ENCODE measurements at places on chromosomes 6 and 20.

GRCh38 chr6:31970604-31971271, 1.2 kb downstream of the DXO start:
- DNase-seq = no peak

GRCh38 chr6:135481783-135482369, 15.7 kb downstream of the AHI1 start:
- no peak for DNase-seq

- DNase-seq = no peak
Measured at GRCh38 chr6:93420163-93420795, 920 bp upstream of the EPHA7 start.

GRCh38 chr6:144340541-144341371, 55.6 kb downstream of the UTRN start:
- DNase-seq = no peak

- DNase-seq = no peak
Measured at GRCh38 chr6:87196275-87196842, 41.0 kb downstream of the ZNF292 start.

DNA sequence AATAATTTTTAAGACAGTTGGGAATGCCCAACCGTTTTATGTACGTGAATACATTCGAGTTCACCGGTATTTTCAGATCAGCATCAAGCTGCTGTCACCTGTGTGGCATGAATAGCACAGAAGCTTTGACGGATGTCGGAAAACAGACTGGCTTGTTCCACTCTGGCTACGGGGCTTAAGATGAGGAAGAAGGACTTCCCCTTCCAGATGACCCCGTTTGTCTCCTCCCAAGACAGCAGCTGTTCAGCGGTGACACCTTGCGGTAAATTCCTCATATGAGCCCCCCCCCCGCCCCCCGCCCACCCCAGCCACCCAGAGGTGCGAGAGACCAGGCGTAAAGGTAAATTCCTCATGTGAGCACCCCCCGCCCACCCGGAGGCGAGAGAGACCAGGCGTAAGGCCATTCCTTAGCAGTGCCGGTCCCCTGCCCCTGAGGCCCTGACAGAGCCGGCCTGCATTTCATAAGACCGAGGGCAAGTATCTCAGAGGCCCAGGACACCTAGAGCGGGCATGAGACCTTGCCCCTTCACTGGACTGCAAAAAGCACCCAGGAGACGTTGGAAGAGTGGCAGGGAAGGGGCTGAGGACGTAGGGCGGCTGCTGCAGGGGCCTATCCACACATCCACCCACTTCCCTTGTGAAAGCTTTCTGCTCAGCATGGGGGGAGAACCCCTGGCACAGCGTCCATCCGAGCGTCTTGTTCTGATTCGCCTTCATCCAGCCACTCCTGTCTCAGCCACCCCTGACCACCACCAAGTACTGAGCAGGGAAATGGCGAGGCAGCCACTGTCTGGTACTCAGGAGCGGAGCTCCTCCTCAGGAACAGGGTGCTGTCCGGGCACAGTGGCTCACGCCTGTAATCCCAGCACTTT, 7.3 kb upstream of the PCMTD2 start:
- DNase-seq = no peak

All from ovary (tissue), 10 donors.